ENCODE measurements at places on chromosomes 4 and X. TPM values are rescaled to one million over a fixed set of nuclear protein-coding genes. Genes with fewer than 3 reads are reported as not detected.

DNA sequence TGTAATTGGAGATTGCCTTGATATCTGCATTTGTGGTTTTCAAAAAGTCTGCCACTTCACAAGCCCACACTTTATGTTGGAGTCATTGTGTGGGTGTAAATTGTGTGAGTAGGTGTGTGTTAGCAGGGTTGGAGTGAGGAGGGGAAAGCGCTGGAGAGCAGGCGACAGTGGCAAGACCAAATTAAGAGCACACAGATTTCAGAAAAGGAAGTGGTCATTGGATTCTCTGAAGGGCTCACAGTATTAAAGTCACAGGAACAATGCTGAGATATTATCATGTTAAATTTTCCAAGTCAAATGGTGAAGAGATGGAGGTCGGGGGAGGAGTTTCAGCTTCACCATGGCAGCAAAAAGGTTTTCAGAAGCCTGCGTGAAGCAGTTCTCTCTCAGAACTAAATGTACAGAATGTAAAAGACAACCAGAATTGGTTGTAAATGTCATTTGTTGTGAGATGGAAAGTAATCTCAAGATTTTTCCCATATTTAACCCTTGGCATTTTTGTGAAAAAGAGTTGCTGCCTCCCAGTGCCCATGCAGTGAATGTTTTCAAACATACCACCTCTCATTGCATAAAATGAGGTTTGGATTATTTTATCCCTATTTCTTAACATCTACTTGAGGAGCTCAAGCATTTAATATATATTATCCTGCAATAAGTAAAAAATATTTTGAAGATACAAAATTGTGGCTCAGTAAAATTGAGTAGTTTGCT is 265.9 kb downstream of the ZNF674 start:
- no peak for DNase-seq

The ZNF157 gene
- polyA plus RNA-seq: 0.73 TPM

The ENOX2 gene
- polyA plus RNA-seq: 32.6 TPM

GRCh38 chr4:99356992-99357391 is 4.4 kb upstream of the ADH1C start:
- DNase-seq: no peak

The KCNIP4 gene
- polyA plus RNA-seq: not detected

DNA sequence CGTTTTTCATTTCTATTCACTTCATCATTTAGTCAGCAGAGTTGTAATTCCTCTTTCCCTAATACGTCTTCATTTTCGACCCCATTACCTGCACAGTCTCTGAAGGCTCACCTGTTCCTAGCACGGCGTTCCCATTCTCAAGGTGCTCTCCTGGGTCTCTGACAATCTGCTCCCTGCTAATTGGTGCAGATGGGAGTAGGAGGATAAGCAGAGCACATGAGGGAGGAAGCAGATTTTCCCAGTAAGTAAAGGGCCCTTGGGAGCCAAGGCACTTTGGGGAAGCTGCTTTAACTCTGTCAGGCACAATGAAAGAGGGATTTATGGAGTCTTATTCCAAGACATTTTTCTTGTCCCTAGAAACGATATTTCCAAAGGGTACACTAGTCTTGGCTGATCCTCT is 466.4 kb downstream of the STIM2 start:
- DNase-seq: no peak

The F9 gene
- not detected for polyA plus RNA-seq
